ENCODE measurements at places on chromosomes 11 and 22.

DNA sequence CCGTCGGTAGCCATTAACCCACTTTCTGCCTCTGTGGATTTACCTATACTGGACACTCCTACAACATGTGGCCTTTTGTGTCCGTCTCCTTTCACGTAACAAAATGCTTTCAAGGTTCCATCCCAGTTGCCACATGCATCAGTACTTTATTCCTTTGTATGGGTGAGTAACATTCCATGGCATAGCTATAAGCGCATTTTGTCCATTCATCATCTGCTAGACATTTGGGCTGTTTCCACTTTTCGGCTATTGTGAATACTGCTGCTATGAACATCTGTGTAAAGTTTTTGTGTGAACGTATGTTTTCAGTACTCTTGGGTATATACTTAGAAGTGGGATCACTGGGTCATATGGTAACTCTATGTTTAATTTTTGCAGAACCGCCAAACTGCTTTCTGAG lies 257.2 kb downstream of the ST3GAL4 start:
- no peak for DNase-seq

DNA sequence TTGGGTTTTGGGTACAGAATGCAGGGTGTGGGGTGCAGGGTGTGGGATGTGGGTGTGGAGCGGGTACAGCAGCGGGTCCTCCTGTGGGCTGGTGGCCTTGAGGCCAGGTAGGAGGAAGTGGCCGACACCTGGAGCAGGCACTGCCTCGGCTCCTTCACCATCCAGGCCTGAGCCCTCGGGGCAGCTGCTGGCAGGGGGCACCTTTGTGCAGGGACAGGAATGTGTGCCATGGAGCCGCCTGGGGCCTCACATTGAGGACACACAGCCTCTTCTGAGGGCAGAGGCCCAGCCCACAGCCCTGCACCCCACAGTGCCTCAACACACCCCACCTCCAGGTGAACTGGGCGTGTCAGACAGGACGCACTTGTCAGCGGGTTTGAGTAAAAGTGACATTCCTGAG lies 984.0 kb downstream of the BRD1 start:
- no peak for DNase-seq

DNA sequence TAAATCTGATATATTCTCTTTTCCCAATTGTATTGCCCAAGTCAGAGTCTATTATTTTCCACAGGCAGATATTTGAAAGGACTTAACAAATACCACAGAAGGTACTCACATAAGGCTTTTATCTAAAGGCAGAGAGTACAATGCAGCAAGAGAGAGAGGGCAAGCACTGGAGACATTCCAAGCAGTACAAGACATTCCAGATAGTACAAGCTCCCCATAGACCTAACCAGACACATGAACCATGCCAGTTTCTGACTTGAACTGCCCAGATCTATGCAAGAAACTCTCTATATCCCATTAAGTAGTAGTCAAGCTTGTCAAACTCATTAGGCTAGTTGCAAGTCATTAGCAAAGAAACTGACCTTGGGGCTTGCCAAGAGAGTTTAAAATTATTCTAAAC lies 11.2 kb upstream of the MS4A6E start:
- no peak for DNase-seq

- no peak for DNase-seq
Observed at GRCh38 chr11:124886978-124887666, 10.5 kb downstream of the ROBO4 start.

DNA sequence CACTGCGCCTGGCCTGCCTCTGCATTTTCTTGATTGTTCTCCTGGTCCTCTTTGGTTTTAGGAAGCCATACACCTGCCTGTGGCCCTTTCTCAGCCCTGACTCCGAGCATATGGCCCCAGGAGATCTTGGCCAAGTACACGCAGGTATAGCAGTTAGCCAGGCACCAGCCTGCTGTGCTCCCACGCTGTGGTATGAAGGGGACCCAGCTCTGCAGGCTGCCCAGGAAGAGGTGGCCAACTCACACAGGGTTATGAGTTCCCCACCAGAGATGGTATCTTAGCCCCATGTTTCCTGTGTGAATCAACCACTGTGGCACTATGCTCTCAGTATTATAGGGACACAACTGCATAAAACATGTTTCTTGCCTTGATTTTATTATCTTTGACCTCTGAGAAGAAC lies 31.1 kb downstream of the SGSM3 start:
- no peak for DNase-seq

GRCh38 chr11:84543367-84544159 lies 1083.6 kb downstream of the DLG2 start:
- no peak for DNase-seq

DNA sequence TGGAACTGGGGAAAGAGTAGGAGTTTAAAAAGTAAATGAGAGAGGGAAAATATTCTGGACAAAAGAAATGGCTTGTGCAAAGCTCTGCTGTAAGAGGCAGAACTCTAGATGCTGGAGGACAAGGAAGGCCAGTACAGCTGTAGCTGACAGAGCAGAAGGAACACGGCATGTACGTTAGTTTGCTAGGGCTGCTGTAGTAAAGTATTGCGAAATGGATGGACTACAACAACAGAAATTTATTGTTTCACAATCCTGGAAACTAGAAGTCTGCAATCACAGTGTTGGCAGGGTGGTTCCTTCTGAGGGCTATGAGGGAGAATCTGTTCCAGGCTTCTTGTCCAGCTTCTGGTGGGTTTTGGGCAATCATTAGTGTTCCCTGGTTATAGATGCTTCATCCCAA lies 454.4 kb downstream of the NTM start:
- no peak for DNase-seq

- DNase-seq, result no peak
Observed at GRCh38 chr22:27512283-27512761, 289.2 kb downstream of the MN1 start.

- DNase-seq, result peak; percentile 85
Observed at GRCh38 chr11:66579017-66579606, 10.7 kb upstream of the CTSF start.

GRCh38 chr11:30459821-30460220 lies 126.3 kb downstream of the MPPED2 start:
- DNase-seq, result no peak

- no peak for DNase-seq
Observed at GRCh38 chr11:7444091-7444981, 41.0 kb upstream of the OLFML1 start.

- no peak for DNase-seq
Observed at GRCh38 chr11:9251311-9251710, 13.8 kb downstream of the DENND5A start.

- DNase-seq, result no peak
Observed at GRCh38 chr22:33697640-33698039, 222.6 kb downstream of the LARGE1 start.

DNA sequence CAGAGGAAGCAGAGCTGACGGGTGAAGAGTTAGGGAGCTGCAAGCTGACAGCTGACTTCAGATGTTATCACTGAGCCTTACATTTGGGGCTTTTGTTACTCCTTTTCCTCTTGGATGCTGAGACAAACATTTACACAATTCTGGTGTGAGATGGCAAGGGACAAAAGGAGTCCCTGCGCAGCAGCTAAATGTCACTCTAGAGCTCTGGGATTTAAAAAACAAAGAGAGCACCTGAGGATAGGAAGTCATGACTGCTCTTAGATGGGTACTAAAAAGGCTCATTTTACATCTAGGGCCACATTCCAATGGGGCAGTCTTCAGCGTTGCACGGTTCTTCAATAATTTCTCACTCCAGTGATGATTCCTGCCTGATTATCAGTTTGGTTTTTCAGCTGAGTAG lies 204.5 kb downstream of the RAB38 start:
- no peak for DNase-seq

GRCh38 chr11:120526241-120526640 lies 14.7 kb downstream of the GRIK4 start:
- no peak for DNase-seq

DNA sequence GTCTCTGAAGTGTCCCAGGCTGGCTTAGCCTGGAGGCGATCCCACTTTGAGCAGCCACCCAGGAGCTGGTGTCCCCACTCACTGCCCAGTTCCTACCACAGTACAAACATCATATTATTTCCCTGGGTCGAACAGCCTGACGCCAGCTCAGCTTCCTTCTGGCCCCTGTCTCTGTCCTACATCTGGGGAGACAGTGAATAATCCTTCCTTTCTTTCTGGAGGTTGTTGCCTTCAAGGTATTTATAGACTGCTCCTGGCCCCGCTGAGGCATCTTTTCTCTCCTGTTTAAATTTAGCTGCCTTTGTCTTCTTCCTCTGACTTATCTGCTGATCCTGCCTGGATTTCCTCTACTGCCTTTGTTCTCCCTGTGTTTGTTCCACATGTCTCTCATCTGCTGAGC lies 56.8 kb upstream of the LRRC55 start:
- DNase-seq, result no peak

DNA sequence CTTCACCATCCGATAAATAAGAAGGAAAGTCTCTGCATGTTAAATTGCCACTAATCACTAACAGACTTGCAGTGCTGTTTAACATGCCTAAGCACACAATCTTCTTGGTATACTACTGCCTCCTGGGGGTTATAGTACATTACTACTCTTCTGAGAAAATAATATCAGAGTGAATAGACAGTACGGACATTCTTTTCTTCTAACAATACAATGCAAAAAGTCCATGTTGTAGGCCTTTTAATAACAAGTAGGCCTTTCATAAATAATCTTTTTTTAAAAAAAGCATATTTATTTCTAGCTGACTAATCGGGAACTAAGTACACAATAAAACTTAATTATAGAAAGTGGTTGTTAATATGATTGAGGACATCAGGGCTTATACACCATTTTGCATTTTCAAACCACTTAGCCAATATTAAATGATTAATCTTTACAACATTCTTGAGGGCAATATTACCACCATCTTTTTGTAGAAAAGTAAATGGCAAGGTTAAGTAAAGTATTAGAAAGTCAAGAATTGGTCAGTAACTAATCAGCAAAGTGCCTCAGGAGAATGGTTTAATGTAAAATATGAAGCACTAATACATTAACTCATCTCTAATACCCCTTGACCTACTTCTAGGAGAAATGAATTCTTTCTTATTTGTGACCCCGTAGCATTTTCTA lies 84.7 kb downstream of the TTC28 start:
- peak; percentile 61 for DNase-seq

DNA sequence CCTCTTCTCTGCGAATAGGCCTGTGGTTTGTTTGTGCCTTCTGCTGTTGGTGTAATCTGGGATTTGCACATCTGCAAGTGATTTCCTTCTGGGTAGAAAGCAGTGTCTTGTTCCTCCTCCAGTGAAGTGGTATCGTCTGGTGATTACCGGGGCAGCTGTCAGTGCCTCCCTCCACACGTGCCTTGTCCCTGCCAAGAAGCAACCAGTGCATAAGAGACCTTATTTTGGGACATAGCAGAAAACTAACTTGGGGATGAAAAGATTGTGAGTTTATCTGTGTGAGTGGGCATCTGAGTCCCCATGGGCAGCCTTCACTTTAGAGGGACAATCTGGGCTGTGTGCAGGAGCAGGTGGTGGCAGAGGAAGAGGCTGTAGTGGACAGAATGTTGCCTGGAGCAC lies 71.5 kb upstream of the SORL1-AS1 start:
- no peak for DNase-seq

DNA sequence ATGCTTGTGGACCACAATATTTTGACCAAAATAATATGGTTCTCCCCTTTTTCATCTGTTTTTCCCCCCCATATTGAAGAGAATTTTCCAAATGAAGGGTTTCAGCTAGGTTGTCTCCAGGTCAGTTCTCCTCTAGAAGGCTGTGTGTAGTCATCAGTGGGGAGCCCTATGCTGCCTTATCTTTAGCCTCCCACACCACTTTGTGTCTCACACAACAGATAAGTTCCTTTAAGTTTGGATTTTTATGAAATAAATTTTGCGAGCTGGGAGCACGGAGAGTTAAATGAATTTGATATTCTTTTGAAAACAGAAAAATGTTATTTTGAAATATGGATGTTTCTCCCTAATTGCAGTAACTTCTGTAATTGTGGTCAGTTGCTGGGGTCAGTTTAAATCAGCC lies 28.9 kb downstream of the PAX6 start:
- DNase-seq, result no peak

- DNase-seq, result no peak
Observed at GRCh38 chr11:61035526-61035835, 64.0 kb downstream of the CD6 start.

GRCh38 chr22:46934746-46935491 lies 172.5 kb downstream of the TBC1D22A start:
- peak; percentile 53 for DNase-seq

- DNase-seq, result no peak
Observed at GRCh38 chr11:13249992-13250391, 27.6 kb upstream of the BMAL1 start.

DNA sequence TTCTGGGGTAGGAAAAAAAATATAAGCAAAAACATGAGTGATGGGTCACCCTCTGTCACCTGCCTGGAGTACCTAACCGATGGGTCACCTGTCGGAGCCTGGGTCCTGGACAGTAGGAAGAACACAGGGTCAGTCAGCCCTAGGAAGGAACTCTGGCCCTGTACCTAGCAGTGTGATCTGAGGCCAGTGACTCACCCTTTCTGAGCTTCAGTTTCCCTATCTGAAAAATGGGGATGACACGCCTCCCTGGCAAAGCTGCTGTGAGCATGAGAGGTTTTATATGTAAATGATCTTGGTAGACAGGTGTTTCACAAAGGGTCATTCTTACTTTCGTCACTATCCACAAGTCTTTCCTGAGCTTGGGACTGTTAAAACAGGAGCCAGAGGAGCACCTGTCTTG lies 182.0 kb downstream of the ST3GAL4 start:
- no peak for DNase-seq

DNA sequence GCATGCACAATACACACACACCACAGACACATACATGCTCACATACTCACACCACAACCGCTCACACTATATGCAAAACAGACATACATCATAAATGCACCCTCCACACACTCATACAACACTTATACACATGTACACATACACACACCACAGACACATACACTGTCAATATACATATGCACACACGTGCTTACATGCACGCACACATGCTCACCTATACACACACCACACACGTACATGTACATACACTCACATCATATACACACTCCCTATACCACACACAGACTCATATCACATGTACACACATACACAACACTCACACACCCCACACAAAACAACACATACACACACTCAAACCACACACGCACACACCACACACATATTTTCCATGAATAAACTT lies 885.3 kb downstream of the TBC1D22A start:
- DNase-seq, result no peak

- DNase-seq, result no peak
Observed at GRCh38 chr11:72753341-72754148, 1.3 kb upstream of the ARAP1 start.

- peak; percentile 11 for DNase-seq
Observed at GRCh38 chr11:78961937-78962701, 387.5 kb upstream of the NARS2 start.

DNA sequence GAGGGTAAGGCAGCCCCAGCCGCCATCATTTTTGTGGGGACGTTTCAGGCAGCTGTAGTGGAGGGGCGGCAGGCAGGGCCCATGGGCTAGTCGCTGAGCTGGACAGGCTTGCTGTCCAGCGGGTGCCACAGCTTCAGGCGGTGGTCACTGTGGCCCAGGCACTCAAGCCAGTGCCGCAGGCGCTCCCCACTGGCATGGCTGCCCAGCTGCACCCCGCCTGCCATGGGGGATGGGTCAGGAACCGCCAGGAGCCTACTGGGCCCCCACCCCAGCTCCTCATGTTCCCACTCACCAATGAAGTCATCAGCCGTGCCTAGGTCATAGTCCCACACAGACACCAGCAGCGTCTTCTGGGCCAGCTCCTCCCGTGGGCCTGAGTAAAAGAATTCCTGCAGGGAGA lies 6.0 kb downstream of the NDUFV1 start:
- DNase-seq, result no peak

Measured in K562 (cell line).